ENCODE measurements at places on chromosomes 7 and 10.

DNA sequence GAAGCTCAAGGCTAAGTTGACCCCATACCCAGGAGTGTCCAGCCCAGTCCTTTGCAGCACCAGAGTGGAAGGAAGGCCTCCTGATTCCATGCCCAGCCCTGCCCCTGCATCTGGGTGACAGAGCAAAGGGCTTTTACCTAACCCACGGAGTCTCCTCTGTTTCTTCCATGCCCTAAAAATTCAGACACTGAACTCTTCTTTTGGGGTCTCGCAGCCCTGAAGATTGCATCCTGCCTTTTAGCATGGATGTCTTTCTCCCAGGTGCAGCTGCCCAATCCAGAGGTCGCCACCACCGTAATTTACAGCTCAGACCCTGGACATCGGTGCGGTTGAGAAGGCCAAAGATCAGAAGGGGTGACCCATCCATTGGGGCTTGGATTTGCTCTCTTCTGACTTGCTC is 50.8 kb downstream of the CXCL12 start:
- no peak for DNase-seq

GRCh38 chr7:13307040-13307439 is 619.6 kb downstream of the ARL4A start:
- DNase-seq, result no peak

DNA sequence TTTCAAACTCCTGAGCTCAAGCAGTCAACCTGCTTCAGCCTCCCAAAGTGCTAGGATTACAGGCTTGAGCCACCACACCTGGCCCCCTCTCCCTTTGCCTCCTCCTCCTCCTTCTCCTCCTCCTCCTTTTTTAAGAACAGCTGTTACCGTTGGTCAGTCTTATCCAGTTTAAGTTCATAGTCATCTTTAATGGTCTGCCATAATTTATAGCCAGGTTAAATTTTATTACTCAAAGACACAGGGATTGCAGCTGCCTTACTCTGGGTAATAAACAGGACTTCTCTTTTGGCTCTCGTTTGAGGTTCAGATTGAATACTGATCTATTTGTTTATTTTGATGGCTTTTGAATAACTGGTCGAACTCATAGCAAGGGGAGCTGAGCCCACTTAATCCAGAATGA is 35.2 kb downstream of the ATOH7 start:
- DNase-seq, result no peak

- no peak for DNase-seq
Measured at GRCh38 chr7:53383131-53383530, 347.7 kb downstream of the POM121L12 start.

DNA sequence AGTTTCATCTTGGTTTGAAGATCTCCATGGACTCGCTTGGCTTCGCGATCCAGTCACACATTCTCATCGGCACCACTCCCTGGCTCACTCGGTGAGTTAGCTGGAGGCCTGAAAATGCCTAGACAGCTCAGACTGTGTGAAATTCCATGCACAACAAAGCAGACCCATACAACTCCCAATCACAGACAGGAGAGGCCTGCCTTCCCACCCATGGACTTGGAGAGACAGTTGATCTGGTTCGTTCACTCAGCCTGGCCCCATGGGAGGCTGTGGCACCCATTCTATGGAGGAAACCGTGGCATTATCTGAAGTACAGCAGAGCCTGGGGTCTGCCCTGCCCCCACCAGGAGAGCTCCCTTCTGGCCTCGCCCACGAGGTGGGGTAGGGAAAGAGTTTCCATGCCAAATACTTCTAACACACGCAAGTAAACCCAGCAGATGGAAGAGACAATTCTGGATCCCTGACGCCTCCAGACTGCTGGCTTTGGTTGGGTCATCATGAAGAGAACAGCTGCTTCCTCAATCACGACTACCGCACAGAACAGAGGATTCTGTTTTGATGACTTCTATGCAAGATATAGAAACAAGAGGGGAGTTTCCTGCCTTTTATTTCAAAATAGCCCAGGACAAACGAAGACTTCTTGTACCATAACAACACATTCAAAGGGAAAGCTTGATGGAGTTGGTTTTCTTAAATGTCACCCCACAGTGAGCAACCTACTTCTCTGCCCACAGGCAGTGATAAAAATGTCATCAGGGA is 15.9 kb downstream of the FAM53B start:
- DNase-seq, result no peak

GRCh38 chr7:52826515-52827265 is 208.7 kb upstream of the POM121L12 start:
- DNase-seq, result no peak

DNA sequence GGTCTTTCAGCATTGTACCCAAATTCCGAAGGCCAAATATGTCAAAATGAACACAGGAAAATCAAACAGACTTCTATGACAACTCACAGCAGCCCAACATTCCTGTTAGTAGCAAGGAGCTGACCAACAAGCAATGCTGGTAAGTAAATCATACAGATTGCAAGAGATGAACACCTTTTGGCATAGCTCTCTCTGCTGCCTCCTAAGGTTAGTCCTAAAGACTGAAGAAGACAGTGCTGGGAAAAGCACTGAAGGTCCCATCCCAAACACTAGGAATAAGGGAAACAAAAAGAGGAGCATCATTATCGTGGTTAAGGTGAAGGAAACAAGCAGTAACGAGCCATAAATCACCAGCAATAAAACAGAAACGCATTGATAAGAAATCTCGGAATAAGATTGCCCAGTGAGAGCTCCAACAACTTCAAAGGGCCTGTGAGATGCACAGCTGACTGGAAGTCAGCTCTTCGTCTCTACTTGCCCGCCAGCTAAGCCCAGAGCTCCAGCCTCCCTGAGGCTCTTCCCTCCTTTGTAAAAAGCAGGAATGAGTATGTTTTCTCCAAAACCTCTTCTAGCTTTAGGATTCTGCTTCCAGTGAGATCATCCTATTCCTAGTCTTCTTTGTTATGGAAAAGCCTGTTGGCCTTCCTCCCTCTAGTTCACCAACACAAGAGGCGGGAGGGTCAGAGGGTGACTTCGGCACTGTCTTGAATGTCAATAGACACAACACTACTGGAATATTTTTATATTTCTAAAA is 15.3 kb downstream of the NUDT5 start:
- DNase-seq, result no peak

GRCh38 chr10:6255548-6256061 is 52.9 kb downstream of the PFKFB3 start:
- DNase-seq, result no peak

DNA sequence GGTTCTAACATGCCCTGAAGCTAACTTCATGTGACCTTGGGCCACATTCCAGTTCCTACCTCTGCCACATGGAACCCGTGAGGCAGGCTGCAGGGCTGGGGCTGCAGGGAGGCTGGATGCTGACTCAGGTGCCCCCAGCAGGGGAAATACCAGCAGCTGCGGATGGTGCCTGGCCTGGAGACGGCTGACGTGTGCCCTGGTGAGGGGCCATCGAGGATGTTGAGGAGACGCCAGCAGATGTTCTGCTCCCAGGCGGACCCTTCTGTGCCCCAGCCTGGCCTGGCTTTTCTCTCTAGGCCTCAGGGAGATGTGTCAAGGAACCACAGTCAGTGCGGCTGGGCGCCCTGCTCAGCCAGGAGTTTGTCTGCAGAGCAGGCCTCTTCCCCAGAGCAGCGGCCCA is 8.8 kb downstream of the BAG3 start:
- no peak for DNase-seq

GRCh38 chr10:4655879-4656278 is 170.1 kb upstream of the AKR1E2 start:
- no peak for DNase-seq

GRCh38 chr7:106420736-106421135 is 136.0 kb upstream of the NAMPT start:
- DNase-seq, result no peak

DNA sequence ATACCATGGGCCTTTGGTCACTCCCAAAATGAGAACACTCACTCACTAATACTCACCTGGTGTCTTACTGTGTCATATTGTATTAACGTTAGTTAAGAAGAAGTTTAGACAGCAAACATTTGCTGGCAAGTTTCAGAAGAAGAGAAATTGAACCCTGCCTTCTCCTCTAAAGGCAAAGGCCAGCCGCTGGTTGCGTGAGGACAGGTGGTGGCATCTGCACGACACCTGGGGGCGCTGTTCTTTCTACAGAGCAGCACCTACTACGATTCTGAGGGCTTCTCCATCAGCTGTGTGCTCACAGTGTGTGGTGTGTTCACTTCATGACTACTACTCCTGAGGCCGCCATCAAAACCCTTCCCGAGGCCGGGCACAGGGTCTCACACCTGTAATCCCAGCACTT is 17.9 kb upstream of the CLEC2L start:
- no peak for DNase-seq

- DNase-seq, result no peak
Measured at GRCh38 chr10:96831200-96831866, 765 bp upstream of the LCOR start.

DNA sequence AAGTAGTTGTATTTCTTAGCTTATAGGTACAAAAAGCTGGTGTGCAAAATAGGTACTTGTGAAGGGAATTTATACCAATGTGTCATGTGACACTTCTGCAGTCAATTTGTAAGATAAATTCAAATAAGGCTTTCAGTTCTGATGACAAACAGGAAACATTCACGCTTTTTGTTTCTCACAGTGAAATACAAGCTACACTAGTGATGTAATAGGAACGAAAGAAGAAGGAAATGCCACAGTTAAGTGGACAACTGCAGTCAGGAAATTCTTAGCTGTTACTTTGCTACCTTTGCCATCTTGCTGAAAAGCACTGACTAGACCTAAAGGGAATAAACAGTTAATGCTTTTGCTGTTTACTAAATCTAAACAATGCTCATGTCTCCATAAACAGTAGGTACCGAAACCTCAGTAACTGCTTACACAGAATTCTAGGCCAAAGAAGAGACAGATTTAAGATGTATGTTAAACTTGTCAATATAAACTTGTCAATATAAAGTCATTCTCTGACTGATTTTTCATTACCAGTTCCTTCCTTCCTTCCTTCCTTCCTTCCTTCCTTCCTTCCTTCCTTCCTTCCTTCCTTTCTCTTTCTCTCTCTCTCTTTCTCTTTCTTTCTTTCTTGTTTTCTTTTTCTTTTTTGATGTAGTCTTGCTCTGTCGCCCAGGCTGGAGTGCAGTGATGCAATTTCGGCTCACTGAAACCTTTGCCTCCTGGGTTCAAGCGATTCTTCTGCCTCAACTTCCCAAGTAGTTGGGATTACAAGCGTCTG is 10.1 kb downstream of the OTUD1 start:
- peak; percentile 9 for DNase-seq

GRCh38 chr10:30943451-30943850 is 88.2 kb downstream of the ZNF438 start:
- DNase-seq, result no peak

GRCh38 chr7:90621747-90622140 is 25.6 kb downstream of the CDK14 start:
- no peak for DNase-seq

DNA sequence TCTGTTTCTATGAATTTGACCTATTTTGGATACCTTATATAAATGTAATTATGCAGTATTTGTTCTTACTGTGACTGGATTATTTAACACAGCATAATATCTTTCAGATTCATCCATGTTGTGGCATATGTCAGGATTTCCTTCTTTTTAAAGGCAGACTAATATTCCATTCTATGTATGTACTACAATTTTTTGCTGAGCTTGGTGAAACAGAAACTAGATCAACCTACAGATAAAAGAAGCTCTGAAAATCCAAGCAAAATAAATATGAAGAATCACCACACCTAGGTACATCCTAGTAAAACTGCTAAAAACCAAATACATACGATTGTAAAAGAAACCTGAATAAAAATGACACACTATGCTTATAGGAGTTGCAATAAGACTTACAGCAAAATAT is 300.5 kb downstream of the HTR7 start:
- DNase-seq, result no peak

DNA sequence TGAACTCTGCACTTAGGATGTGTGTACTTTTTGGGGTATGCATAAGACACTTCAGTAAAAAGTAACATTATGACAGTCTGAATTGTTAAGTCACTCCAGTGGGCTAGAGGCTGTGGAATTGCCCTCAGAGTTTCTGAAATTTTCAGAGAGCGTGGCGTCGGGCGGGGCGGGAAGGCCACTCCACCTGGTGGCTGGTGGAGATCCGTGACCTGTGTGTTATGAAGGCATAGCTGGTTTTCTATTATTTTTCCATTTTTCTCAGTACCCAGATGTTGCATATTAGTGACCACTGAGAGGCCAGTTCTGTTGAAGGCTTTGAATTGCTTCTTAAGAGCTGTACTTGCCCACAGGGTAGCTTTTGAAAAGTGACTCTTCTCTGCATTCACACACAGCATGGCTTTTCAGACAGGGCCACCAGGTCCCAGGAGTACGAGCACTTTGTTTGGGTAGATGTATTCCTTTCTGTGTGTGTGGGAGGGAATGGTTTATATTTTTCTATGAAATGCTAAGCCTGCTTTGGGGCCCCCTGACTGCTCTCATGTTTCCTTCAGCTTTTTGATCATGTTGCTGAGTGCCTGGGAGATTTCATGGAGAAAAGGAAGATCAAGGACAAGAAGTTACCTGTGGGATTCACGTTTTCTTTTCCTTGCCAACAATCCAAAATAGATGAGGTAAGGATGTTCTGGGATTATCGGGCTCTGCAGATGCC is 52.3 kb downstream of the TACR2 start:
- DNase-seq, result no peak

DNA sequence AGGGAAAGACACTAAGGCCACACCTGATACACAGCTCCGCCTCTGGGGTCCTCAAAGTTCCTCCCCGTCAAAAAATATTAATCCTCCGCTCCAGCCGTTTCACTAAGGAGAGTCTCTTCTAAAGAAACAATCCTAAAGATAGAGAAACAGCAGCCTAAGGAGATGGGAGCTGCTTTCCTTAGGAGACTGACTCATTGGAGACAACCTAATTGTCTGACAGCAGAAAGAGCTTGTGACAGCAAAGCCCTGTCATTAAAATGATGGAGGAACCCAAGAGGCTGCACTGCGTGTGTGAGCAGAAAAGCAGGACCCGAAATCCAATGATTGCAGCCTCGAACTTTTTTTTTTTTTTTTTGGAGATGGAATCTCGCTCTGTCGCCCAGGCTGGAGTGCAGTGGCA is 44.0 kb upstream of the TNRC18 start:
- DNase-seq, result no peak

GRCh38 chr7:102914585-102914984 is 1.8 kb downstream of the LRRC17 start:
- no peak for DNase-seq

DNA sequence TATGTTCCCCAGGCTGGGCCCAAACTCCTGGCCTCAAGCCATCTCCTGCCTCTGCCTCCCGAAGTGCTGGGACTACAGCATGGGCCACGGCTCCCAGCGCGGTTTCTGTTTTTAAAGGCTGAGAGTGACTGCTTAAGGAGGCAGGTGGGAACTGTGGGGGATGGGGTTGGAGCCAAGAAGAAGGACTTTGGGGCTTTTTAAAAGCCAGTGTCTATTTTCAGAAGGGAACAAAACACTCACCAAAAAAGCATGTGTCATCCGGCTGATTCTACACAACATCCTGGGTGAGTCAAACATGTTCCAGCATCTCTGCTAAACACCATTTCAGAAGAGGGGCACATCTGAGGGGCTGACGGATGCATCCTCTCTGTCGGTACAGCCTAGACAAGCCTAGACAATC is 824.5 kb downstream of the TYW1 start:
- DNase-seq, result no peak

All from CD4-positive, alpha-beta T cell treated with Interleukin-6 at 100 ng/mL for 8 hours (primary cell).